ENCODE measurements at places on chromosomes 13 and 19.

DNA sequence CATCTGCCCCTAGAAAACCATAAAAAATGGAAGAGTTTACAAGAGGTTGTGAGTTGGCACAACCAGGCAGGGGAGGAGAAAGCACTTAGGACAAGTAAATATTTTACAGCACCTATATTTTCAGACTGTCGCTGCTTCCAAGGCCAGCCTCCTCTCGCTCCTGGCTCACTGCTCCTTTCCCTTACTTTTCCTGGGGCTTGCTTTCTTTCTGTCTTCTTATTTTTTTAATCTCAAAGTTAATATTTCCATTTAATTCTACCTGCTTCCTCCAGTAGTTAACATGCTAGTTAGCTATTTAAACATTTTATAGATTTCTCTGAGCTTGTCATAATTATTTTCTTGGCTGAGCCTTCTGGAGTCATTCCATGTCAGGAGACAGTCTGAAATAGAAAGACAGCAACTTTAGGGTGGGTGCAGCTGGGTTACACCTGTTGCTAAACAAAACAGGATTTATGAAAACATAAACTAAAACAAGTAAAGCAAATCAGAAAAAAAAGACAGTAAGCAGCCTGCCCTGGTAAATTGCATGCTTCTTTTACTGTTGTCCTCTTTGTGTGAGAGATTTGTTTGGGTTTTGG, 330.1 kb downstream of the DLEU7 start:
- DNase-seq, result peak; percentile 49

DNA sequence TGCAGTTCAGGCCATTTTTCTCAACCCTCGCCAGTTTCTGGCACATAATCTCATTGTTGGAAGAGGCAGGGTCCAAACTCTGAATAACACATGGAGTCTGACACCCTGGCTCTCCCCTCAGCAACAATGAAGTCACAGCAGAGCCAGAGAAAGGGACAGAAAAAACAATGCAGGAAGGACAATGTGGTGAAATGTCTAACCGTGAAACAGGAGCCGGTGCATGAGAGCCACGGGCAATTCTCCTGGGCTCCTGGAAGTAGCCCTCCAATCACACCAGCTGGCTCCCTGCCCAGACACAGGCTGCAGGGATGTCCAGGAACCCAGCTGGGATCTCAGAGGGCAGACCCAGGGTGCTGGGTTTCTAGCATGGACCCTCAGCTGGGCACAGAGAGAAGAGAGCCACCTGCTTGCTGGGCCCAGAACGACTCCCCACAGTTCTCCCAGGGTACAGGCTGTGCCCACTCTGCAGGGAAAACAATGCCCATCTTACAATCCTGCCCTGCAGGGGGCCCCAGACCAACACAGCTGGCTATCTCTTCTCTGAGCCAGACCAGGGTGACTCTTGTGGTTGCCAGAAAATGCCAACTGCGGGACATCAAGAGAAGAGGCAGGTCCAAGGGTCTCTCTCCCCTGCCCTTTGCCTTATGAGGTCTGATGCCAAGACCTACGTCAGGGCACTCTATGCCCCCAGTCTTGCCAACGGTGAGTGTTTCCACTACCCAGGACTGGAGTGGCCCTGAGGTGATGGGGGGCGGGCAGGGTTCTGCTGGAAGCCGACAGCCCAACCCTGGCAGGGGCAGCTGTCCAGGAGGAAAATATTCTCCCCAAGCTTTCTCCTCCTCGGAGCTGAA, 64.5 kb downstream of the CEBPG start:
- peak; percentile 9 for DNase-seq

- DNase-seq, result peak; percentile 88
Observed at GRCh38 chr13:43023289-43023963, at the start of gene DNAJC15. Gene DNAJC15 (plus strand): TSS chr13:43023586. CDS start chr13:43023627, 41 bp downstream.

DNA sequence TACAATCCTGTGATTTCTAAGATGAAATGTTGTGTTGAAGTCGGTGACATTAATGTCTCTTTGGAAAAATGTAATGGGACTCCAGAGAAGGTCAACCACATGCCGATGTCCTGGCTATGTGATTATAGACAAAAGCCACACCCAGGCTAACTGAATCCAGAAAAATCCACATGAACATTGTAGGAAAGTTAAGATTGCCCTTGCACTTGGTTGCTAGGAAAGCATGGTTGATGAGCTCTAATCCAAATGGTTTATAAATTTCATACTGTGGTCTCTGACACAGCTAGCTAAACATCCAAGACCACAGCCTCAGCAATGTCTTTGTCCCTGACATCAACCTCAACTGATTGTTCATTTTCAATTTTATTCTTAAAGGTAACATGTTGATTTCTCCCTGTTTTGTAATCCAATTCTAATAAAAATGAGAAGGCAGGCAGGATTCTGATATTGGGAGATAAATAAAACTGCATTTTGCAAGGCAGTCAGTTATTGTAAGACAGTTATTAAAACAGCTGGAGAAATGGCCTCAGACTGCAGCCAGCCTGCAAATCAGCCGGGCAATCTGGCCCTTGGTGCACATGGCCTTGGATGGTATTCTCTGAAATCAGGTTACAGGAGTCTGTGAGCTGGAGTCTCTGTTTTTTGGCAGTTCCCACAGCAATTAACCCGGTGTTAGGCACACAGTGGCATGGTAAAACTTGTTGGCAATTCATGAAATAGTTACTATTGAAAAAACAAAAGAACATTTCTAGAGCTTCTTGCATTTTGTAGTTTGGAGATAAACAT, 93.9 kb downstream of the STARD13 start:
- no peak for DNase-seq

- DNase-seq, result no peak
Observed at GRCh38 chr19:39197808-39198207, 1.0 kb downstream of the NCCRP1 start.

GRCh38 chr13:25882466-25883357, 169.1 kb downstream of the SHISA2 start:
- peak; percentile 30 for DNase-seq

Data from RPMI7951 (cell line).